Hematopoietic multipotent progenitor cell (in vitro differentiated cells): ENCODE measurements at places on chromosomes 7 and 10. TPM values are rescaled to one million over a fixed set of nuclear protein-coding genes. Genes with fewer than 3 reads are reported as not detected.

Gene ZNF467
- 3.5 TPM for total RNA-seq

Gene CYP26C1
- total RNA-seq = 0.54 TPM

Gene GRM3
- total RNA-seq = not detected

Gene DPY19L1
- total RNA-seq = 7.8 TPM

Gene CPSF4
- 41.5 TPM for total RNA-seq

Gene PTPRE
- total RNA-seq = 86.2 TPM

Gene OSBPL3
- 8.1 TPM for total RNA-seq

Gene POLR3A
- 9.7 TPM for total RNA-seq

Gene CHAT
- not detected for total RNA-seq

Gene GPR141
- total RNA-seq = 33.9 TPM

Gene MRLN
- not detected for total RNA-seq

Gene GNGT1
- not detected for total RNA-seq

Gene ABCC2
- 0.27 TPM for total RNA-seq

Gene STK17A
- total RNA-seq = 10.8 TPM

Gene NEUROG3
- total RNA-seq = under 0.01 TPM

Gene CTAGE8
- 0.81 TPM for total RNA-seq

Gene ITPRID1
- not detected for total RNA-seq

Gene UNC5B
- total RNA-seq = 0.27 TPM

Gene WDFY4
- total RNA-seq = 35.5 TPM

Gene CYP2C9
- not detected for total RNA-seq

Gene AKR1D1
- total RNA-seq = not detected

Gene FGFR2
- not detected for total RNA-seq

Gene NEUROD6
- not detected for total RNA-seq

Gene INPP5F
- 5.4 TPM for total RNA-seq

Gene DYDC2
- total RNA-seq = not detected

Gene TAS2R4
- total RNA-seq = 0.81 TPM

Gene OR13A1
- total RNA-seq = under 0.01 TPM

Gene CLRN3
- not detected for total RNA-seq

Gene HTR5A
- under 0.01 TPM for total RNA-seq

Gene PRDX3
- 71.9 TPM for total RNA-seq

Gene C10orf90
- total RNA-seq = not detected

Gene LAMB1
- 0.27 TPM for total RNA-seq

Gene PIK3CG
- 51.2 TPM for total RNA-seq

Gene SPDYE5
- under 0.01 TPM for total RNA-seq

Gene FAM24B
- 4.3 TPM for total RNA-seq

Gene C10orf105
- total RNA-seq = 0.81 TPM

Gene GJD4
- total RNA-seq = not detected

Gene VPS50
- total RNA-seq = 10.8 TPM

Gene ASZ1
- not detected for total RNA-seq

Gene PITX3
- not detected for total RNA-seq

Gene NPC1L1
- total RNA-seq = under 0.01 TPM

Gene DYNC1I1
- 0.54 TPM for total RNA-seq

Gene PSMA2
- total RNA-seq = 26.4 TPM

Gene CCDC71L
- 27.5 TPM for total RNA-seq

Gene FAM25C
- total RNA-seq = not detected

Gene MINDY4
- 4.3 TPM for total RNA-seq

Gene HMX2
- not detected for total RNA-seq

Gene EPHA1
- 6.2 TPM for total RNA-seq

Gene OGDHL
- 0.27 TPM for total RNA-seq

Gene EFCAB10
- not detected for total RNA-seq

Gene IFIT1
- total RNA-seq = 4.6 TPM

Gene STEAP2
- total RNA-seq = under 0.01 TPM

Gene MBL2
- total RNA-seq = not detected

Gene POMZP3
- total RNA-seq = 5.4 TPM

Gene H2BK1
- not detected for total RNA-seq
